ENCODE measurements at places on chromosomes 12 and 14. TPM values are rescaled to one million over a fixed set of nuclear protein-coding genes. Genes with fewer than 3 reads are reported as not detected.

The TAC3 gene
- total RNA-seq: not detected

The FBXO34 gene
- 32.2 TPM for total RNA-seq

The CD163 gene
- 25.3 TPM for total RNA-seq

The SMIM41 gene
- 0.16 TPM for total RNA-seq

The NPFF gene
- not detected for total RNA-seq

The PTPRQ gene
- total RNA-seq: 1.3 TPM

The KITLG gene
- total RNA-seq: 11.5 TPM

The EIF2S3B gene
- total RNA-seq: 0.24 TPM

The SMOC1 gene
- total RNA-seq: 4.2 TPM

The C12orf76 gene
- total RNA-seq: 3.1 TPM

The TEX22 gene
- 0.75 TPM for total RNA-seq

The ST8SIA1 gene
- 0.19 TPM for total RNA-seq

The SDR9C7 gene
- total RNA-seq: 0.69 TPM

The AGAP2 gene
- 3.5 TPM for total RNA-seq

The ANAPC7 gene
- total RNA-seq: 31.9 TPM

GRCh38 chr12:131923260-131923659 lies 5.8 kb upstream of the PUS1 start:
- no peak for DNase-seq

DNA sequence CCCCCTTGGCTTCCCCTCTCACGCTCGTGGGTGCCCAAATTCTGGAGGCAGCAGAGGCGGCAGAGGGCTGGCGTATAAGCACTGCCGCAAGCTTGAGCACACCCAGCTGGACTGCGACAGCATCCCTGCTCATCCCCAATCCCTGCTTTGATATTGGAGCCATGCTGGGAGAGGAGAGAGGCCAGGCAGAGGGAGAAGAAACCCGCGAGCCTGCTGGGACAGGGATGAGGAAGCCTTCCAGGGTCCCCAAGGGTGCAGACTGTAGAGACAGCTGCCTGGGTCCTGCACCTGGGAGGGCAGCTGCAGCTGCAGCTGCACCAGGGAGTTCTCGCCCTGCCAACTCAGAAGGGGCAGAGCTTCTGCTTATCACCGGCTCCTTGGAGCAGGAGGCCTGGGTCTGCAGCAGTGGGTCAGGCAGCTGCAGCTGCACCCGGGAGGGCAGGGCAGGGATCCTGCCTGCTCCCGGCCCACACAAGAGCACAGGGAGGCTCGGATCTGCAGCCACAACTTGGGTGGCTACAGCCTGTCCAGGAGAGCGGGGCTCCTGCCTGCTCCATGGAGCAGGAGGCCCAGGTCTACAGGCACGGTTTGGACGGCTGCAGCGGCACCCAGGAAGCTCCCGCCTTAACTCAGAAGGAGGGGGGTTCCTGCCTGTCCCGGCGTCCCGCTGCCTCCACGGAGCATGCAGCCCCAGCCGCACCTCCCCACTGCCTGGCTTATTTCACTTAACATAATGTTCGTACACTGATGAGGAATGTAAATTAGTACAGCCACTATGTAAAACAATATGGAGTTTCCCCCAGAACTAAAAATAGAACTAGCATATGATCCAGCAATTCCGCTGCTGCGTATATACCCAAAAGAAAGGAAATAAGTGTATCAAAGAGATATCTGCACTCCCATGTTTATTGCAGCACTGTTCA lies 60.4 kb upstream of the SGPP1 start:
- no peak for DNase-seq

DNA sequence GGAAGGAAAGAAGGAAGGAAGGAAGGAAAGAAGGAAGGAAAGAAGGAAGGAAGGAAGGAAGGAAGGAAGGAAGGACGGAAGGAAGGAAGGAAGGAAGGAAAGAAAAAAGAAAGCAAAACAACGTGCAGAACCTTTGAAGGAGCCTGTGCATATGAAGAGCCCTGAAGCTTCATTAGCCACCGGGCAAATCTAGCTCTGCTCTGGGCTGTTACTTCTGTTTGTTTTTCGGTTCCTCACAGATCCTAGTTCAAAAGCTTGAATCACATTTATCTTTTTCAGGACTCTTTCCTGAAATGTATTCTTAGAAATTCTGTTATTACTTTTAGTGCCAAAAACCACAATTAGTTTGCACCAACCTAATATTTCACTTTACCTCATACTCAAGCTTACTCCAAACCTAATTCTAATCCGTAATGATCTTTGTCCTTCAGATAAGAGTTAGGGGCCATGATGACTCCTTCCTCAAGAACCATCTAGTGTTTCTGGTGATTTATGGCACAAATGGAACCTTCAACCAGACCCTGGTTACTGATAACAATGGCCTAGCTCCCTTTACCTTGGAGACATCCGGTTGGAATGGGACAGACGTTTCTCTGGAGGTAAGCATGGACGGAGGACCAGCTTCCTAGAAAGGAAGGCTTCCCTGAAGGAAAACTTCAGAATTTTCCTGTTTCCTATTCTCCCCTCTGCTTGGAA lies 18.7 kb downstream of the A2ML1 start:
- no peak for DNase-seq

DNA sequence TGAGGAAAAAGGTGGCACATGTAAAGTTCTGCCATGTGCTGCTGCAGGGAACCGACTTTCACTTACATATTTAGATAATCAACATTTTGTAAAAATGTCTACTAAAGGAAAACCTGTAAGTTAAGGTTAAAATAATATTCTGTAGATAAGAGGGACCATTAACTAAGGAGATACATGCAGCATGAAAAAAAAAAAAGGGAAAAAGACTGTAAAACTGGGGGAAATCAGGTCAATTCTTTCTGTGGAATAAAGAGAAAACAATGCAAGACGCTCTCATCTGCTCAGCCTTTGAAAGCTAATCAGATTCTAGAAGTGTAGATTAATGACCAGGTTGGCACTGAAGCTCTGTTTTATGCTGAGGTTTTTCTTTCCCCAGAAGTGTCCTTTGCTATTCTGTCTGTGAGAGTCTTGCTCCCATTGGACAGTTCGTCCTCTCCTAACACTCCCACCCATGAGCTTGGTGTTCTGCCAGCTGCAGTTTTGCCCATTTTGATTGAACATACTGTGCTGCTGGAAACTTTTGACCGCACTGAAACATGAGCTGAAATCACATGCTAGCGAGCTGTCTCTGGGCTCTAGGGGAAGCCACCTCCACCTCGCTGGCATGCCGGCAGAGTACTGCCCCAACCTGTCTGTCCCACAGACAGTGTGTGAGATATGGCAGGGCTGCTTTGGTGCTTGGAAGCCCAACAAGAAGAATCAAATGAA lies 39.7 kb downstream of the PPTC7 start:
- peak; percentile 95 for DNase-seq

- DNase-seq: no peak
Measured at GRCh38 chr14:91927191-91927590, 20.3 kb downstream of the FBLN5 start.

- DNase-seq: no peak
Measured at GRCh38 chr12:108516511-108517275, 1.6 kb downstream of the FICD start.

- no peak for DNase-seq
Measured at GRCh38 chr14:72253503-72253902, 321.3 kb downstream of the RGS6 start.

GRCh38 chr12:131615326-131616042 lies 95.4 kb upstream of the SFSWAP start:
- no peak for DNase-seq

DNA sequence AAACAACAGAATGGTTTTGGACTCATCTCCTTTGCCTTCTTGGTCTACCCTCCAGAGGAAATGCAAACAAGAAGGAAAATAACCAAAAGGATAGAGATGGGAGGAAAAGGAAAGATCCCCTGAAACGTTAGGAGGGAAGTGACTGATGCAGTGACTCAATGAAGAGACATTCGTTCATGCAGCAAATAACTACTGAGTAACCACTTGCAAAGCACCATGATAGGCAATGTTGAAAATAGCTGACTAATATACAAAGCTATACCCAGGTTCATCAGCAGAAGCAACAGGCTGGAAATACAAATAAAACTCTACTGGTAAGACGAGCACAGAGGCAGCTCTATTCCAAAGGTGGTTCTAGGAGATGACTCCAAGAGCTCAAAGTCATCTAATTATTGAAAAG lies 41.8 kb downstream of the R3HDM2 start:
- DNase-seq: no peak

- DNase-seq: no peak
Measured at GRCh38 chr12:5493018-5493417, 61.1 kb downstream of the NTF3 start.

GRCh38 chr14:97280526-97280925 lies 483.3 kb downstream of the VRK1 start:
- no peak for DNase-seq

DNA sequence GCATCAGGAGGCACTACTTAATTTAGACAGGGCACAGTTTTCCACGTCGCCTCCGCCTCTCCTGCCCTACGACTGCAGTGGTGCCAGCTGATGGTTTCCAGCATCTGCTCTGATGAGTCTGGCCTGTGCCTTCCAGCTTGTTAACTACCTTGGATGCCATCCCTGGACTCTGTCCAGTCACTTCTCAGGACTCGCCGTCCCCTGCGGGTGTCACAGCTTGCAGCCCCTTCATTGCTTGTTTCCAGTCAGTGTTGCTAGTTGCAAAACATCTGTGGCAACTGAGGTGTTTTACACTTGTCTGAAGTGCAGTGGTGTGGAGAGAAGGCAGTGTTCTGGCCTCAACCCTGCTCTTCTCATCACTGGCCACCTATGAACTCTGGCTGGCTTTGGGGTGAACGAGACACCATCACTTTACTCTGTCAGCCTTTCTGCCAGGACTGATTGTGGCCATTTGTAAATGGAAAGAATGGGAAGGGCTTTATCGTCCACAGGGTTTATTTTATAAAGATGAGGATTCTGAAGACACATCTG lies 8.3 kb downstream of the ADGRD1 start:
- no peak for DNase-seq

DNA sequence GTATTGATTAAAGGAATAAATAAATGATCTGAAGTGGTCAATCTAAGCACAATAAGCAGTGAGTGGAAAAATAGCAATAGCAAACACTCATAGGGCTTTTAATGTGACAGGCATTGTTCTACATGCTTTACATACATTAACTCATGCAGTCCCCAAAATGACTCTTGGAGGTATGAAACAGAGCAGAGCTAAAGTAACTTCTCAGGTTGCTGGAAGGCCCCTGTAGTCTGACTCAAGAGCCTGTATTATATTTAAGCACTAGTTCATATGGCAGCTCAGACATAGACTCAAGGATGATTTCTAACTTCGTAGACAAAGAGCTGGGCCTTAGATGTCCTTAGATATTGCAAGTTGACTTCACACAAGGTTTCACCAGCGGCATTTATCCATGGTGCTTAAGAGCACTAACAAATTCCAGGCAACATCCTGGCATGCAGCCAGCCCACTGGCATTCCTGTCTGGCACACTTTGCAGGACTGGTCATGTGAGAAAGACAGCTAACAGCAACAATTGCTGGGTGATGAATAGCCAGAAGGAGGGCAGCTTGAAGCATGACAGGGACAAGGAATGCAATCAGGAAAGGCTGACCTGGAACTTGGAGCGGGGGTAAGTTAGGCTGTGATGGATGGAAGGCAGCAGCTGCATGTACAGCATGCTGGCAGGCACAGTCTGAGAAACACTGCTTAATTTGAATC lies 22.9 kb upstream of the KTN1 start:
- DNase-seq: peak; percentile 82

DNA sequence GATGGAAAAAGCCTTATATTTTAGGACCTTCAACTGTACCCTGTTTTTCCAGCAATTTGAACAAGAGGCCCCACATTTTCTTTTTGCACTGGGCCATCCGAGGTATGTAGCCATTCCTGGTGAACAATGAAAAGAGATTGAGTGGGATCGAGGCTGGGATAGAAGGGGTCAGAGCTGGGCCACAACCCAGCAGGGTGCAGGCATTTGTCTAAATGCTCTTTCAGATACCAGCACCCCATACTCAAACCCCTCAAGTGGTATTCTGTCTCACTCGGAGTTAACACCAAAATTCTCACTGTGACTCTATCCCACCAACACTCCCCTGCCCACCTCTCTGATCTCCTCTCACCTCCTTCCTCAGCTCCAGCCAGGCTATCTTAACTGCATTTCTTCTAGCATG lies 26.8 kb downstream of the DUSP6 start:
- no peak for DNase-seq

GRCh38 chr14:102728501-102728900 lies 48.7 kb upstream of the TRAF3 start:
- no peak for DNase-seq

GRCh38 chr14:104844306-104845032 lies 20.6 kb upstream of the CEP170B start:
- no peak for DNase-seq

GRCh38 chr12:105843561-105843960 lies 295.2 kb downstream of the NUAK1 start:
- no peak for DNase-seq

DNA sequence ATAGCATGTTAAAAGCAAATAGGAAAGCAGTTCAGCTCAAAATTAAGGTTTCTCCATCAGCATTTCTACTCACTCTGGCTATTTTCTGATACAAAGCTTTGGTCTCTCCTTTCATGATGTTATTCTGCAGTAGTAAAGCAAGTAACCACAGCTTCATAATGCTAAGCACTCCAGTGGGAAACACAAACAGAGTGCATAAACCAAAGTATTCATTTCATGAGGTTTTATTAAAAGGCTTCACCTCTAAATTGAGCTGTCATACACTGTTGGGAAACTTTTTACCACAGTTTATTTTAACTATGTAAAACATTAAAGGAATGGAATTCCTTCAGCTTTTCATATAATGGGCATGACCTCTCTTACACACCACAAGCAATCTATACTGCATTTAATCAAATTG lies 157.9 kb upstream of the LMO3 start:
- DNase-seq: no peak

- DNase-seq: no peak
Measured at GRCh38 chr12:15276088-15276698, 46.1 kb upstream of the PTPRO start.

DNA sequence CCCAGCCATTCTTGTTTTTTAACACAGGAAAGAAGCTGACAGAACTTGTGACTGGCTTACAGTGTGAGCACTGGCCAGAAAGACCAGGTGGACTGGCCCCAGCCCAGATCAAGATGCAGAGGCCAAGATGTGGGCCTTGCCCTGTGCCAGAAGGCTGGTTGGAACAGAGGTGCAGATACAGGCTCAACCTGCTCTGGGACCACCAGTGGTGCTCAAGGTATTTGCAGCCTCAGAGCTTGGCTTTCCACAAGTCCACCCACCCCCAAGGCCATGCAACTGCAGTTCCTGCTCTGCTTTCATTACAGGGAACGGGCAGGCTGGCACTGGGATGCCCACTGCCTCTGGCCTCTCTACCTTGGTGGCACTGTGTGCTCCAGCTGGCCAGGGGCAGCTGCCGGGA lies 23.3 kb downstream of the ZFC3H1 start:
- DNase-seq: no peak

DNA sequence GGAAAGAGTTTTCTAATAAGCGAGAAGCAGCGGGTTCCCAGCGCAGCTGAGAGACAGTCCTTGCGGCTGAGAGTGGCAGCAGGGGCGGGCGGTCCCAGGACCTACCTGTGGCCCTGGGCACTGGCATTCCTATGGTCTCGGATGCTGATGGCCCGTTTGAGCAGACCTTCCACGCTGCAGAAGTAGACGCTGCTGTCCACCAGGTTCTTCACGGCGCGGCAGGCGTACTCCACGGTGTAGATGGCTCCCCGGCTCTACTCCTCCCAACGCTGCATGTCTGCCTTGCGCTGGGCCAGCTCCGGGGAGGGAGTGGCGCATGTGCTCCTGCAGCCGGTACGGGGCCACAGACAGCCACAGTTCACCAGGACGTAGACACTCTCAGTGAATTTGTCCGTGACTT lies 21.8 kb upstream of the PLEKHA5 start:
- no peak for DNase-seq

All from psoas muscle (tissue), 8 donors.